Ovary (tissue), 10 donors: ENCODE measurements at places on chromosomes 16 and 17. TPM values are rescaled to one million over a fixed set of nuclear protein-coding genes. Genes with fewer than 3 reads are reported as not detected.

DNA sequence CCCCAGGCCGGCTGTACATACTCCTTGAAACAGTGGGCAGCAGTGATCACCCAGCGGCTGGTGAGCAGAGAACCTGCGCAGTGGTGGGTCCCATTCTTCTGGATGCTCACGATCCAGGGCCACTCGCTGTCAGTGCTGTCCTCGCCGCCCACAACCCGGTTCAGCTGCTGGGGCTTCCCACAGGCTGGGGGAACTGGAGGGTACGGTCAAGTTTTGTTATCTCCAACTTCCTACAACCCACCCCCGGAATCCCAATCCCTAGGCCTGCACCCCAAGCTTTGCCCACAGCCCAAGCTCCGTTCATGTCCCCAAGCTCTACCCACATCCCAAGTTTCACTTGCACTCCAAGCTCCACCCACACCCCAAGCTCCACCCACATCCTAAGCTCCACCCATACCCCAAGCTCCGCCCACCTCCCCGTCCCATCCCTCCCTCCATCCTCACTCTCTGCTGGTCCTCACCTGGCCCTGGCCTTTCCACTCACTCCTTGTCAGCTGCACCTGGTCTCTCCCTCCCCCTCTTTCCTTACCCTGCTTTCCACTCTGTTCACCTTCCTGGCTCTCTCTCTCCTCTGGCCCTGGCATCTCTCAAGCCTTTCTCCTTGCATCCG is 1.8 kb downstream of the PRSS22 start:
- no peak for DNase-seq

The CACNG1 gene
- not detected for total RNA-seq

GRCh38 chr17:15922586-15922985 is 22.3 kb upstream of the ADORA2B start:
- no peak for DNase-seq

The CCL8 gene
- not detected for total RNA-seq

DNA sequence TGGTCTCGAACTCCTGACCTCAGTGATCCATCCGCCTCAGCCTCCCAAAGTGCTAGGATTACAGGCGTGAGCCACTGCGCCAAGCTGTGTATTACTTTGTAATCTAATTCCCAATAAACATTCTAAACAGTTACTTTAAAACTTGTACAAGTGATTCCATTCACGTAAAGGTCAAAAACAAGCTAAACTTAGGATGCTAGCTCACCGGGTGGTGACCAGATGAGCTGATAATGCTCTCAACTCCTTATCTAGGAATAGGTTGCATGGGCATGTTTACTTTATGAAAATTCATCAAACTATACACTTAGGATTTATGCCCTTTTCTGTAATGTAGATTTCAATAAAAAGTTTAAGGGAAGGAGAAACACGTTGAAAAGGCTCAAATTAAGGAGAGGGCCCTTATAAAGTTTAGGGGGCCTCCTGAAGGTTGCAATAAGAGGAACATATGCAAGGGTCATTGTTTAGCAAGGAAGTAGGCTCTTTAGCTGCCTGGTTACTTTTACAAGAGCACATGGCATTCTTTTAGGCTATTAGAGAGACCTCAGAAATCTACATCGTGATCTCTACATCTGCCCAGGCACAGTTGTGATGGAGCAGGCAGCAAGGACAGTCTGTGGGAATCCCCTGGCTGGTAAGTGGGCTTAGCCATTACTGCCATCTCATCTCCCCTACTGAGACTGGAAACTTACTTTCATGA is 13.3 kb downstream of the CDR2 start:
- DNase-seq, result no peak

GRCh38 chr16:84677849-84678248 is 22.0 kb upstream of the USP10 start:
- DNase-seq, result no peak

DNA sequence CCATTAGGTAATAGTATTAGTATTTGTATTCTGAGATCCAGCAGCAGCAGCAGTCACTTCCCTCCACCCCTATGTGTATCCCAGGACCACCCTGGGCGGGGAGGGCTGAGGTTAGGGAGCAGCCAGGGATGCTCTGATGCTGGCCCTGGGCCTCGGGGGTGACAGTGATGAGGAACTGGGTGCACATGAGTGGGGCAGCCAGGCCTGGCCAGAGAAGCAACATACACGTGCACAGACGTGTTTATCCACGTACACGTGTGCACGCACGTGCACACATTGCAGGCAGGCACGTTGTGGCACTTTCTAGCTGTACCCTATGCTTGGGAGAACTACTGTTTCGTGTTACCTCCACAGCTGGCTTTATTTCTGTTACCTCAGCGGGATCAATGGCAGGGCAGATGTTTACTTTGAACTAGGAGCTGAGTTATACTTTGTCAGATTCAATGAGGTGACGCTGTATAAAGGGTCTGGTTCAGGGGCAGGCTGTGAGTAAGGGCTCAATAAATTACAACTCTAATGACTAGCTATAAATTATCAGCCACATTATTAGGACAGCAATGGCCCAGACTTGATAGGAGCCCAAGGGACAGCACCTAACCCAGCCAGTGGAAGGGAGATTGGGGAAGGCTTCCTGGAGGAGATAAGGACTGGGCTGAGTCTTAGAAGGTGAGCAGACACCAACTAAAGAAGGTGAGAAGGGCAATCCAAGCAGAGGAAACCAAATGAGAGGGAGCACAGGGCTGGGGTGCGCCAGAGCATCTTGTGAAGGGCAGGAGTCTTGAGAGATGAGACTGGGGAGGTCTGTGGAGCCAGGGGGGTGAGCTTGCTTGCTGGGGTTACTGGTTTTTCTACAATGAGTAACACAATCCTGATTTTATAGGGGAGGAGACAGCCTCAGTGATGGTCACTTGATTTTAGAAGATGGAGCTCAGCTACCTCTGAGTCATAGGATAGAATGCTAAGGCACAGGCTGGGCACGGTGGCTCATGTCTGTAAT is 22.4 kb upstream of the CA4 start:
- DNase-seq, result no peak

The NOL11 gene
- total RNA-seq, result 22.5 TPM

DNA sequence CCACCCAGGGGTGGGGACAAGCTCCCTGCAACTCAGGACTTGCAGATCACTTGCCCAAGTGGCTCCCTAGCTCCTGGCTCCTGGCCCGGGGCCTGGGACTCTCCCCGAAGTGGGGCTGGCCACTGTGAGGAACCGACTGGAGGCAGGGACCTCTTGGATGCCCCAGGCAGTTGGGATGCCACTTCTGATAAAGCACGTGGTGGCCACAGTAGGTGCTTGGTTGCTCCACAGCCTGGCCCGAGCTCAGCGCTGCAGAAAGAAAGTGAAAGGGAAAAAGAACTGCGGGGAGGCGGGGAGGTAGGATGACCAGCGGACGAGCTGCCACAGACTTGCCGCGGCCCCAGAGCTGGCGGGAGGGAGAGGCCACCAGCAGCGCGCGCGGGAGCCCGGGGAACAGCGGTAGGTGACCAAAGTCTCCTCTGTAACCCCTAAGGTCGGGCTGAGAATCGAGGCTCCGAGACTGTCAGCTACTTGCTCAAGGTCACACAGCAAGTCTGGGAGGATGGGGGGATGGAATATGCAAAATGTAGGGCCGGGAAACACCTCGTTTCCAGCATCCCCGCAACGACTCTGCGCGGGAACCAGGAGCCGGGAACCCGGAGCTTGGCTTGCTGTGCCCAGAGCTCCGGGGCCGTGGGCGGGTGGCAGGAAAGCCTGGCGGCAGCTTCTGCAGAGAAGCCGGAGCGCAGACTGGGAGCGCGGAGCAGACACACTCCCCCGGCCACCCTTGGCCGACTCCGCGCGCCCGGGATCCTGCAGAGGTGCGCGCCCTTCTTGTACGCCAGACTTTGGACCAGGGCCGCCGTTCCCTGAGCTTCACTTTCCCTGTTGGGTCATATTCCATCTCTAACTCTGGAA is 1.9 kb downstream of the CIITA start:
- no peak for DNase-seq

DNA sequence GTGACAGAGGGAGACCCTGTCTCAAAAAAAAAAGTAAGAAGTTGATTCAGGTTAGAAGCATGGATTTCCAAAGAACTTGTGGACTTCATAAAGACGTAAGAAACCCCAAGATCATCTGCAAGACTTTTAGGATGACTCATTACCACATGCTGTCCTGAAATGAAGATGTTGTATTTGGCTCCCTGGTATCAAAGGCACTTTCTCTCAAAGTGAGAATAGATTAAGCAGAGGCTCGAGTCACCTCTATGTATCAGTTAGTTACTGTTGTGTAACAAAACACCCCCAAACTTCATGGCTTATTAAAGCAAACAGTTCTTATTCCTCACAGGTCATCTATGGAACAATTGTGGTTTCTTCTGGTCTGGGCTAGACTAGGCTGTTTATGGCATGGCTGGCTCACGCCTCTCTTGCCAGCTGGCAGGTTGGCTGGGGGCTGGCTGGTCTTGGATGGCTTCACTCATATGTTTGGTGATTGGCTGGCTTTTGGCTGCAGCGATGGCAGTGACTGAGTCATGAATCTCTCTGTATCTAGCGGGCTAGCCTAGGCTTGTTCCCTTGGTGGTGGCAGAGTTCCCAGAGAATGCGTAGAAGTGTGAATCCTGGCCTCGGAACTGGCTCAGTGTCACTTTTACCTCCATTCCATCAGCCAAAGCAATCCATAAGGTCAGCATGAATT is 60.4 kb upstream of the MSI2 start:
- DNase-seq, result no peak

DNA sequence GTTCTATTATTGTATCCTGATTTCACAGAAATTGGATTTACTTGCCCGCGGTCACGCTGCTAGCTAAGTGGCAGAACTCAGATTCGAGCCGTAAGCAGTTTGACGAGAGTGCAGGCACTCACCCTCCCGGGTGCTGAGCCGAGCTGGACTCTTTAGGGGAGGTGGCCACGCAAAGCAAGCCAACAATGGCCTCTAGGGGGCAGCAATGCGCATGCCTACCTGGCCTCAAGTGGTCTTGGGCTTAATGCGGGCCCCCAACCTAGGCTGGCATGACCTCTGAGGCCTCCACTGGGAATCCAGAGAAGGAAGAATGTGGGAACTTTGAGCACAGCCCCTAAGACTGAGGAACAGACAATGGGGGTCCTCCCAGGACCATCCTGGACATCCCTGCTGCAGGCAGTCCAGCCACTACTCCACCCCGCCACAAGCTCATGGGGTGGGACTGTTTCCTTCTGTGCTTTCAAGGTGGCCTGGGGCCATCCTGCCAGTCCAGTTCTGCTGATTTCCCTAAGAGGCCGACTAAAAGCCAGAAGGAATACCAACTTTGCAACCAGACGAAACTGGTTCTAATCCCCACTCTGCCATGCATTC is 276.5 kb downstream of the XYLT1 start:
- DNase-seq, result peak; percentile 58

DNA sequence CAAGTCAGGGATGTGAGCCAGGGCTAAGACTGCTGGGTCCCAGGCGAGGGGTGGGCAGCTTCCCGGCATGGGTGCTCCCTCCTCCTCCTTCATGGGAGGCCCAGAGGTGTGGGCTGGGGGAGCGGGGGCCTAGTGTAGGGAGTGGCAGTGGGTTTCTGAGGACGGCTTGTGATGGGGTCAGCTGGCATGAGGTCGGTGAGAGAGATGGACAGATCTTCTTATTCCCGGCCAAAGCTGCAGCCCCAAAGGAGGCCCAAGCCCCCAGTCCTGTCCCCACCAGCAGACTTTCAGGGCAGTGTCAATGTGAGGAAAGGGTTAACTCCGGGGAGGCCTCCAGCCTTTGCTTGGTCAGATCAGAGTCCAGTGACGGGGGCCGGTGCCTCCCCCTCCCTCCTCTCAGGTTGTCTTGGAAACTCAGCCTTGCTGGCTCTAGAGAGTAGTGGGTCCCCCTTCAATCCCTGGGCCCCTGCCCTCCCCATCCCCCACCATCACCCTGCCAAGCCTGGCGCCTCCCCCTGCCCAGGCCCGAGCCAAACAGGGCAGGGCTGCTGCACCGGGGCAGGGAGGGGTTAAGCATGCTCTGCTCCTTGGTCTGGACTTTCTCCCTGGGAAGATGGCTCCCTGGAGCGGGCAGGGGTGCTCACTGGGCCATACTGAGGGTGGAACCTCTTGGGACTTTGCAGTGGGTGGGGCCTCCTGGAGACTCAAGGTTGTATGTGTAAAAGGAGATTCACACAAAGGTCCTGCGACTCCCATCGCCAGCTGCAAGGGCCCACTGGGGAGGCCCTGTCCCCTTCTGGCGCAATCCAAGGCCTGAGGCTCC is 12.4 kb downstream of the NAT9 start:
- no peak for DNase-seq

The TMEM106A gene
- total RNA-seq, result 23.4 TPM

GRCh38 chr17:12979826-12980500 is 37.9 kb downstream of the ELAC2 start:
- no peak for DNase-seq

GRCh38 chr17:15291674-15292361 is 26.7 kb upstream of the PMP22 start:
- no peak for DNase-seq

- DNase-seq, result no peak
Observed at GRCh38 chr16:74496054-74496453, 74.8 kb upstream of the CLEC18B start.

DNA sequence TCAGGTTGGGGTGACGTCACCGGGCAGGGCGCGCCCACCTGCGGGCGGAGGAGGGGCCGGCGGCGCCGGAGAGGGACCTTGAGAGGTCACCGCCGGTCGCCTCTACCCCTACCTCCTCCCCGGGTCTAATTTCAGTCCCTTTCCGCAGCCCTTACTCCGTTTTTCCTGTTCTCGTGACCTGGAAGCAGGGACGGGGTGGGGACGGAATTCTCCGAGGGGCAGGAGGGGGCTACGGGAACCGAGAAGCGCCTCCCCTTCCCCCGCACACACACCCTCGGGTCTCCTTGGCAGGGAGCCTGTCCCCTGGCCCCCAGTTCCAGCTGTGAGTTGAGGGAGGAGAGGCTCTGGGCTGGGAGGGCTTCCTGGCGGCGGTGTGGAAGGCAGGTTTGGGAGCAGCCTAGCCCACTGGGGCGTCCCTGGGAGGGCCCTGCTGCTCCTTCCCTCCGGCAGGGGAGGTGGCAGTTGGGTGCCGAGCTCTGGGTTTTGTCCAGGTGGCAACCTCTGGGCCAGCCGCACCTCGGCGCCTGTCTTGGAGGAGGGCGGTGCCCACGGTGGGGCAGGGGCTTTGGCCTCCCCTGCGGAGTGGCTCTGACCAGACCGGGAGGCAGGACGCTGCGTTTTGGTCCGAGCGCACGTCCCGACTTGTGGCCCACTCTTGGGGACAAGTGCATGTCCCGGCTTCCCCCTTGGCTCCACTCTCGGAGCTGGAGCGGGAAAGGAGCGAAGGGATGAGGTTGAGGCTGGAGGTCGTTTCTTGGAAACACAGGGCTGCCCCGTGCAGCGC is 773 bp downstream of the SYNGR3 start:
- no peak for DNase-seq

GRCh38 chr17:14903854-14904253 is 361.3 kb downstream of the PMP22 start:
- DNase-seq, result no peak

The NSF gene
- total RNA-seq, result 25.2 TPM

DNA sequence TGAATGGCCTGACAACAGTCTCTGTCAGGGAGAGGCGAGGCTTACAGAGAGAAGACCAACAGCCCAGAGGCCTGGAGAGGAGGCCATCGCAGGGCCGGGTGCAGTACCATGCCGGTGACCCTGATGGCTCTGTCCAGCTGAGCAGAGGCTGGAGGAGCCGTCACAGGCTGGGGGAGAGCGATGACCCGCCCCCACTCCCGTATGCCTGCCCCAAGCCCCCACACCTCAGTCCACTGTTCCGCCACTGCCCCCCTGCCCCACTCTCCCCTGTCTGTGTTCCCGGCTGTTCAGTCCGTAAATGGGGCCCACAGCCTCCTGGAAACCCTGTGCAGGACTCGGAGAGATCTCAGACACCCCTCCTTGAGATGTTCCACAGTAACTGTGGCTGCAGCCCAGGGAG is 12.8 kb upstream of the FAM83G start:
- DNase-seq, result no peak
